HS-27A (cell line): ENCODE measurements at places on chromosomes 2 and 18.
A peak's percentile ranks its signal among the peaks of the same experiment; 100 is the strongest.

DNA sequence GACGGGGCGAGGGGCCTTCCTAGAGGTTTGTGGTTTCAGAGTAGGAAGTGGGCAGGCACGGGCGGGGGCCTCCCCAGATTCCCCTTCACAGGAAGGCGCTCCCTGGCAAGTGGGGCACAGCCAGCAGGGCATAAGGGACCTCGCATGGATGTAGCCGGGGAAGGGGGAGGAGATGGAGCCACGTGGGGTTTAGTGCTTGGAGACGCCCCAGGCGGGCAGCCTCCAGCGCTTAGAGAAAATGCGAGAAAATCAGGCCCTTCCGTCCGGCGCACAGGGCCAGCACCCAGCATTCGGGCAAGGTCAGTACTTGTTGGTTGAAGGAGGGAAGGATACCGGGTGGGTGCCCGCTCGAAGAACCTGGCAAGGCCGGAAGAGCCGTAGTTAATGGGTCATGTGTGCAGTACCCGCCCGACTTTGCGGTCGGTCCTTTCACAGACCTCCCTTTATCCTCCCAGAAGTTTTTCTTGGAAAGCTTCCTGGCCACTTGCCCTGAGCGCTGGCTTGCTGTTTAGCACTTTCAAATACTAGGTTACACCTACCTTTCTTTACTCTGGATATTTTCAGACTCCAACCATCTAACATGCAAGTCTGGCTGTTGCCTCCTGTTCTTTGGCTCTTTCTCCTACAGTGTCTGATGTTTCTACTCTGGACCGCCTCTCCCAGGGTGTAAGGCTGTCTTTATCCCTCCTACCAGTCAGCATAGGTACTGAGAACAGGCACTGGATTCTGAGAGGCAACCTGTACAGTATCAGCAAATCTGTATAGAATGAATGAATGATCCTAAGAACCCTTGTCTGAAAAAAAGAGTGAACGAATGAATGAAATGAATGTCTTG, 78.1 kb downstream of the CIB4 start:
- peak; percentile 5 for DNase-seq

DNA sequence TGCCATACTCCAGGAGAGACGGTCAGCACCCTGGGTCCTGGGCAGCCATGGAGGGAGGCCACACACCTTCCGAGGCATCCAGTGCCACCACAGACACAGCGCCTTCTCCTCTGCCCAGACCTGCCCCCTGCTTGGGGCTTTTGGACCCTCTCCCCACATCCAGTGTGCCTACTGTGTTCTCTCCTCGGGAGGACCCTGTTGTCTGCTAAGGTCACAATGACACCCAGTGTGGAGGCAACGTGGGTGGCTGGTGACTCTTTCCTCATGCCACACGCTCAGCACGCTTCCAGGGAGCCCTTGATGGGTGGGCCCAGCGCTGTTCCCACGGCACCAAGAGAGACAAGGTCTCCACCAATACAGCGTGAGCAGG, 251.9 kb downstream of the EIPR1 start:
- no peak for DNase-seq

GRCh38 chr18:34965566-34965965, 75.6 kb upstream of the MAPRE2 start:
- DNase-seq: no peak

DNA sequence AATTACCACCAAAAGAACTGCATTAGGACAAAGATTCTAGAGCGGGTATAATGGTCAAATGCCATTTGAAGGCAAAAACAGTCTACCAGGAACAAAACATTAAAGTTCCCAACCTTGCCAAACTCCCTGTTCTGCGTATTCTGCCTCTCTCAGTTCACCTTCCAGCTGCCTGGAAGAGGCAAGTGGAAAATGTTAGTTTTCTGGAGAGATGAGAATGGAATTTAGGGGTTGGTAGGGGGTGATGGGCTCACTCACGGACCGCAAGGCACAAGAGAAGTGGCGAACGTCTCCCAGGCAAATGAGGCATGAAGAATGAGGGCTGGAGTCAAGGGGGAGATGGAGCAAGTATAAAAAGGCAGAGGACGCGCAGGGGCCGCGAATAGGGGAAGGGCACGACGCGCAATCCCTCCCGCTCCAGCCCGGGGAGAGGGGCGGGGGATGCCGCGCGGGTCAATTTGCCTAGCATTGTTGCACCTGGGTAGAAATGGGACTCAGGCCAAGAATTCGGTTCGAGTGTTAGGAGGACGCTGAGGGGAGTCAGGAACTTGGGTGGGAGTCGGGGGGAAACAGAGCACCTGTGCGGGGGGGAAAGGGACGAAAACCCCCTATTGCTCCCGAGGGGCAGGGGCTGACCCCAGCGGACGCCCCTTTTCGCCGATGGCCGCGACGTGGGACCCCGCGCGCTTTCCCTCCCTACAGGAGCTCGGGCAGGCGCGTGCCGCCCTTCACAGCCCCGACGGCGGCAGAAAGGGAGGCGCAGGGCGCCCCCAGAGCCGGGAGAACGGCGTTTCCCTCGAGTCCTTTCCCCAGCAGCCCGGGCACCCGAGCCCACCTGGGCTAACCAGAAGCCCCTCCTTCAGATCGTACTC, 573 bp downstream of the PAIP2B start:
- no peak for DNase-seq

DNA sequence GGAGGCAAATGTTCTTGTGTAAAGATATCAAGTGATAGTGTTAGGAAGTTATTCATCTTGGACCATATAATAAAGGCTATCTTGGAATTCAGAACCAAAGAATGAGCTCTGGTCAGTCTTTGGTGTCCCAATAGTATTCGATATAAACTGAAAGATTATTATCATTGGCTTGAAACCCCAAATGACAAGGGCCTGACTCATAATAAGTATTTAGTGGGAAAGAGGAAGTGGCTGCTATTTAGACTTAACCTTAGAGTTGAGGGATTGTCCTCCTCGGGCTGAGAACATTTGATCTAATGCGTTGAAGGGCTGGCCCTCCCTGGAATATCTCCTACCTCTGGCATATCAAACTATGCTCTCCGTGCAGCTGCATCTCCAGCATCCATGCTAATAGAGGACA, 67.5 kb downstream of the CDH20 start:
- DNase-seq: peak; percentile 63
